Stimulated activated naive B cell treated with anti-CD40 and anti-IgM and Interleukin-4, amounts not matched to agents 10 μg/mL and 1 μg/mL and 100 μg/mL, for 72 hours (primary cell): ENCODE measurements at places on chromosomes 2 and 18.

DNA sequence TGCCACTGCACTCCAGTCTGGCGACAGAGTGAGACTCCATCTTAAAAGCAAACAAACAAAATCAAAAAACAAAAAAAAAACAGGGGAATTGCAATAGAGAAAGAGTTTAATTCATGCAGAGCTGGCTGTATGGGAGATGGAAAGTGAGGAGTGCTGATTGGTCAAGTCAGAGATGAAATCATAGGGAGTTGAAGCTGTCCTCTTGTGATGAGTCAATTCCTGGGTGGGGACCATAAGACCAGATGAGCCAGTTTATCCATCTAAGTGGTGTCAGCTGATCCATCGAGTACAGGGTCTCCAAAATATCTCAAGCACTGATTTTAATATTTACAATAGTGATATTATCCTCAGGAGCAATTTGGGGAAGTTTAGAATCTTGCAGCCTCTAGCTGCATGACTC lies 45.3 kb downstream of the FRZB start:
- DNase-seq: no peak

GRCh38 chr18:68397241-68398035 lies 317.5 kb downstream of the TMX3 start:
- DNase-seq: no peak

DNA sequence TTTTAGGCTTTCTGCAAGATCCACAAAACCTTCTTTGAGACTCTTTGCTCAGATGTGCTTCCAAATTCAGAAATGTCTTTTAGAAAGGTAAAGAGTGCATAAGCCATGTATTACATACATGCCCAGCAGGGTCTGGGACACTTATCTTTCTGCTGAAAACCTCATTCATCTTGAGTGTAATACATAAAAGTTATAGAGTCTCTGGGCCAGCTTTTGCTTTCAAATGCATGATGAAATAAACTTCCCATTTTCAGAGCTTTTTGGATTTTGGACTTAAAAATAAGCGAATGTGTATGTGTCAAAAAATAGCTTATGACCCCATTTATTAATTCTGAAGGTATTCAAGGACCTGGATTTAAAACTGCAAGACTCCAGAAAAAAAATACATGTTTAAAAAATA lies 8.0 kb downstream of the CYRIA start:
- DNase-seq: no peak

DNA sequence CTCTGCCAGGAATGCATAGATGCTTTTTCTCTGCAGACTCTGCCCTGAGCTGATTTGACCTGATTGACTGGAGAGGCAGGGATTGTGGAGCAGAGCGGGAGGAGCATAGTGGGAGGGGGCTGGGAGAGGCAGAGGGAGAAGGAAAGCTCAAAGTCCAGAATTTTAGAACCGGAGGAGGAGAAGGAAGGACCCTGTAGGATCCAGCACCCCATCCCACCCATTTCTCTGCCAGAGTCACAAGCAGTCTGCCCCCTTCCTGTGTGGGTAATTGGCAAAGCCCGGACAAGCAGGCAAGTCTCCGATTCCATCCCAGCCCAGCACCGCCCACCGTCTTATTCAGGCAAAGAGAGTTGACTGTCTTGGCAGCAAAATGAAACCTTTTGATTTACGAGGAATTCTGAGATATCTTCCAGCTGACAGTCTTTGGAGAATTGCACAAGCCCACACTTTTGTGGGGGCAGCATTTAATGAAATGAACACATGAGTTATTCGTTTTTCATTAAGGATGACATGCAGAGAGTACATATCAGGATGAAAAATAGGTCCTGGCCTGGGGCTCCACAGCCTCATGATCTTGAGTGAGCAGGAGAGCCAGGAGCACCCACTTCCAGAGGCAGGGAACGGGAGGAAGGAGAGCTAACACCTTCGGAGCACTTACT lies 103.1 kb downstream of the MCFD2 start:
- DNase-seq: no peak

- DNase-seq: no peak
Observed at GRCh38 chr18:68991286-68991685, 193.4 kb downstream of the CCDC102B start.

GRCh38 chr18:12637393-12637792 lies 20.5 kb downstream of the SPIRE1 start:
- DNase-seq: no peak

GRCh38 chr18:54801374-54801773 lies 26.9 kb upstream of the RAB27B start:
- no peak for DNase-seq

DNA sequence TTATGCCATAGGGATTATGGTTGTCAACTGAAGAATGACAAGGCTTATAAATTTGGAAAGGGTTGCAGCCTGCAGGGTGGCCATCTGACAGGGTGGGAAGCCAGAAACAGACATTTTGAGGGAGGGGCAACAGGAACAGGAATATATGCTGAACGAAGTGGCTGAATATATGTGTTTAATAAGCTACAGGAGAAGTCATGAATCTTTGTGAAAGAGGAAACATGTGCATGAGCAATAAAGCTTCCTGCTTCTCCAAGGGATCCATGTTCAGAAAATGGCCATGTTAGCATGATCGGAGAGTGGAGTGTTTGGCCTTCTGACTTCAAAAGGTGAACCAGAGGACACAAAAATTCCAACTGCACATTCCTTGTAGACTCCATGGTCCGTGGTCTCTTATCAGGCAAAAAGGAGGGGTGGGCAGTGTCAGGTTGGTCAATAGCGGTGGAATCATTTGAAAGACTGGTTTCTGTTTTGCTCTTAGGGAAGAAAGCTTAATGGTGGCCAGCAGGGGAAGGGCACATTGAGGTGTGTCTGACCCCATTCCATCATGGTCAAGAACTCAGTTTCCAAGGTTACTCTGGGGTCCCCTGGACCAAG lies 144.1 kb downstream of the SOCS6 start:
- no peak for DNase-seq

DNA sequence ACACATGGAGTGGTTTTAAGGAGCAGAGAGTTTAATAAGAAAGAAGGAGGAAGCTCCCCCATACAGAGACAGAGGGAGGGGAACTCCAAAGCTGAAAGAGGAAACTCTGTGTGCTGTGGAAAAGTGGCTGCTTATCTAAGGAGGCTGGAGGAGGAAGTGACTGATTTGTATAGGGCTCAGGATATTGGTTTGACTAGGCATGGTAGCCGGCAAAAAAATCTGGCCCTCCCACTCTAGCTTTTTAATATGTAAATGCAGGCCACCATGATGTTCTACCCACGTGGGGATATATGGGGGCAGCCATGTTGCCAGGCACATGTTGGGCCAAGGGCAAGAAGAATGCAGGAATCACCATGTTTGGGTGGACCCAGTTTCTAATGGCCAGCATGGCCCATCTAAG lies 64.3 kb downstream of the HNMT start:
- DNase-seq: peak; percentile 47

DNA sequence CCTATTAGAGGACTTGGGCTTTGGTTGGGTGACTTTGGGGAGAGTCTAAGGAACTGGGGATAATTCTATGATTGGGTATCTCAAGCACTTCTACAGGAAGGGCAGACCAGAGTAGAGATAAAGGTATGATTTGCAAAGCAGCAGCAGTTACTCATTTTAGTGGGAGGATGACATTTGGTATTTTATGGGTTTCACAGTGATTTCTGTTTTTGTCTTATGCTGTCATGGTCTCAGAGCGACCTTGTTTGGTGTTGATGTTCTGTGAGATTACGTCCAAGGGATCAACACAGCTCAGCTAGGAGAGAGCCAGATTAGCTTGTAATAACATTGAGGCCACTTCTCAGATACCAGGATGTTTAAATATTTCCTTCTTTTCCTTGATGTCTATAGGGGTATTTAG lies 18.2 kb downstream of the TTR start:
- DNase-seq: no peak

DNA sequence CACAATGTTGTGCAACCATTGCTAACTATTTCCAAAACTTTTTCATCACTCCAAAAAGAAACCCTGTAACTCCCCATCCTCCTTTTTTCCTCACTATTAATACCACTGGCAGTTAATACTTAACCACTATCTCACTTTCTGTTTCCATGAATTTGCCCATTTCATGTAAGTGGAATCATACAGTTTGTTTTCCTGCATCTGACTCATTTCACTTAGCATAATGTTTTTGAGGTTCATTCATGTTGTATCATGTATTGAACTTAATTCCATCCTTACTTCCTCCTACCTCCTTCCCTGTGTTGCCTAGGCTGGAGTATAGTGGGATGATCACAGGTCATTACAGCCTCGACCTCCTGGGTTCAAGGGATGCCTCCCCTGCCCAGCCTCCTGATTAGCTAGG lies 68.3 kb downstream of the FAM117B start:
- DNase-seq: no peak

GRCh38 chr2:160465406-160465805 lies 28.2 kb downstream of the RBMS1 start:
- no peak for DNase-seq

GRCh38 chr2:235501673-235502031 lies 7.8 kb downstream of the AGAP1 start:
- DNase-seq: no peak

GRCh38 chr2:176080540-176081375 lies 3.0 kb downstream of the EVX2 start:
- no peak for DNase-seq

GRCh38 chr2:200695191-200695590 lies 109.4 kb downstream of the AOX1 start:
- DNase-seq: no peak

GRCh38 chr2:119871725-119872124 lies 112.0 kb downstream of the PTPN4 start:
- no peak for DNase-seq

DNA sequence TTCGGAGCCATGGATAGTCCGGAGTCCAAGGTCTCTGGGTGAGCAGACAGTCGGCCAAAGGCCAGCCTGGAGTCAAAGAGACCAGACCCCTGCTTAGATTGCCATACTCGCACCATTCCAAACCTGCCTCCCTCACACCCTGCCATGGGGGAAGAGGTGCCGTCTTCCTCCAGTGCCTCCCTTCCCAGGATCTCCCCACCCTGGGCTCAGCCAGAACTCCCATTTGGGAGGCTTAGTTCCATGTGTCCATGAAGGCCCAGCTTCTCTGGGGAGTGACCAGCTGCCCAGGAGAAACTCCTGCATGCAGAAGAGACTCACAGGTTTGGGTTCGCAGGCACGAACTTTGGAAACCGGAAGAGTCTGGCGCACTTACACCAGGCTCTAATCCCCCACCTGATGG lies 21.7 kb downstream of the IGFBP5 start:
- DNase-seq: no peak

DNA sequence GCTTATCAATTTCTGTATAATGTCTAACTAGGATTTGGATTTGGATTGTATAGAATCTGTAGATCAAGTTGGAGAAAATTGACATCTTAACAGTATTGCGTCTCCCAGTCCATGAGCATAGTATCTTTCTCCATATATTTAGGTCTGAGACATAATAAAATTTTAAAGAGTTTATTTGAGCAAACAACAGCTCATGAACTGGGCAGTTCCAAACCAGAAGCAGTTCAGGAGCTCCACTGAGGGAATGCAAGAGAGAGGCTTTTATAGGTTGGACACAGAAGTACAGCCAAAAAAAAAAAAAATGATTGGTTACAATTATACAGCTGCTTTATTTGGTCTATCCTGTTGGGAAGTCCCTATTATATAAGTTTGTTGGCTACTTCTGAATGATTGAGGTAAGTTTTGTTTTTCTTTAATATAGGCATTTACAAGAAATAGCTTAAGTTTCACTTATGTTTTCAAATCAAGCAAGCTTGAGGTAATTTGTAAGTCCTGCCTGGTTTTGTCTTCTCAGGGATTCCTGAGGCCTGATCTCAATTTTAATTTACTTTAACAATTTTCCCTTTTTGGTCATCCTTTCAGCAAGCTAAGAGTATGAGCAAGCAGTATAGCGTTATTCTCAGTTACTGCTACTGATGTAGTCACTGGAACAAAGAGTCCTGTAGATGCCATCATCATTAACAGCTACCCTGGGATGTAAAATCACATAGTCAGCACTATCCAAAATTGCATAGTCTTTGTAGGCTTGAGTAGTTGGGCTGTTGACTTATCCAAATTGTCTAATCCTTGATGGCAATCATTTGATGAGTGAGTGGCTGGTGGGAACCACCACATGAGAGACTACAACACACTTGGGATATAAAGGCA lies 27.5 kb upstream of the RUFY4 start:
- no peak for DNase-seq

- DNase-seq: no peak
Observed at GRCh38 chr18:38456253-38456652, 890.7 kb upstream of the CELF4 start.

GRCh38 chr18:9709304-9709877 lies 1.3 kb downstream of the RAB31 start:
- DNase-seq: no peak

- no peak for DNase-seq
Observed at GRCh38 chr2:73561422-73561821, 80.8 kb downstream of the NAT8 start.

GRCh38 chr2:157178874-157179273 lies 78.6 kb upstream of the GALNT5 start:
- DNase-seq: no peak

- no peak for DNase-seq
Observed at GRCh38 chr2:125224830-125225229, 1199.7 kb downstream of the CNTNAP5 start.

DNA sequence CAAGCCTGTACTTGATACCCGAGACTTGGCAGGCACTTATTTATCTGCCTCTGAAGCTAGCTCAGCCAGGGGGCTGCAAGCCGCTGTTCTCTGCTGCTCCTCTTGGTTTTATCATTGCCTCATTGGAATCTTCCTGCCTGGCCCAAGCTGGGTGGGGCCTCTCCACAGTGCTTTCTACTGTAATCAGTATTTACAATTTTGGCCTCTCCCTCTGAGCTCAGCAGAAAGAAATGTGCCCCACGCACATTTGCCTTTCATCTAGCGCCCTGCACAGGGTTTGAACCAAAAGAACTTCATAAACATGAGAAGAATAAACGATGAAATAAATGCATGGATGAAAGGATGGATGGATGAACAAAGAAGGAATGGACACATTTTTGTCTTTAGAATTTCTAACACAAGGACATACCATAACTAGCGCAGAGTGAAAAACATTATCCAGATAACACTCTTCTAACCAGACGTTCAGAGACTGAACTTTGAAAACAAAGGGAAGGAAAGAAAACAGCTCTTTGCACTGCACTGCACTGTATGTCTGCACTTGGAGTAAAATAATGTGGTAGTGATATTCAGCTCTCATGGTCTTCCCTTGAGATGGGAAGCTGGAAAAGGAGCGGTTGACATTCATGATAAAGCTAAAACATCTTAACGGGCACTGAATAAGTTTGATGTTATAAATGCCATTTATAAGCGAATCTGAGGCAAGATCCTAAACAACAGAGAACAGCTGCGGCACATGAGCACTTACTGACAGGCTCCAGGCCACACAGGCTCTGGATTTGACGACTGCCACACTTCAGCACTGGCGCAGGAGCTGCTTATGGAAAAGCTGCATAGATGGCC lies 86.8 kb upstream of the SP3 start:
- no peak for DNase-seq

- no peak for DNase-seq
Observed at GRCh38 chr18:7735196-7735595, 168.1 kb downstream of the PTPRM start.

- DNase-seq: no peak
Observed at GRCh38 chr18:59897321-59897954, 2.4 kb upstream of the PMAIP1 start.

- DNase-seq: no peak
Observed at GRCh38 chr2:238140721-238141540, 2.5 kb downstream of the KLHL30 start.
